ENCODE measurements at places on chromosomes 1 and 21.

DNA sequence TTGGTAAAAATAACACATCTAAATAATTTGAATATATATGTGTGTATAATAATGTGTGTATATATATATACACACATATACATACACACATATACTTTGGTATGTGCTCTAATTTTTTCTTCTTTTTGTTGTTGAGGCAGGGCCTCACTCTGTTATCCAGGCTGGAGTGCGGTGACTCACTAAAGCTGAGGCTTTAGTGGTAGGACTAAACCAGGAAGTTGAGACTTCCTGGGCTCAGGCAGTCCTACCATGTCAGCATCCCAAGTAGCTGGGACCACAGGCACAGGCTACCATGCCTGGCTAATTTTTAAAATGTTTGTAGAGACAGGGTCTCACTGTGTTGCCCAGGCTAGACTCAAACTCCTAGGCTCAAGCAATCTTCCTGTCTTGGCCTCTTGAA, 46.7 kb upstream of the CXADR start:
- DNase-seq, result no peak

- no peak for DNase-seq
Measured at GRCh38 chr1:35674111-35674510, 32.8 kb upstream of the PSMB2 start.

DNA sequence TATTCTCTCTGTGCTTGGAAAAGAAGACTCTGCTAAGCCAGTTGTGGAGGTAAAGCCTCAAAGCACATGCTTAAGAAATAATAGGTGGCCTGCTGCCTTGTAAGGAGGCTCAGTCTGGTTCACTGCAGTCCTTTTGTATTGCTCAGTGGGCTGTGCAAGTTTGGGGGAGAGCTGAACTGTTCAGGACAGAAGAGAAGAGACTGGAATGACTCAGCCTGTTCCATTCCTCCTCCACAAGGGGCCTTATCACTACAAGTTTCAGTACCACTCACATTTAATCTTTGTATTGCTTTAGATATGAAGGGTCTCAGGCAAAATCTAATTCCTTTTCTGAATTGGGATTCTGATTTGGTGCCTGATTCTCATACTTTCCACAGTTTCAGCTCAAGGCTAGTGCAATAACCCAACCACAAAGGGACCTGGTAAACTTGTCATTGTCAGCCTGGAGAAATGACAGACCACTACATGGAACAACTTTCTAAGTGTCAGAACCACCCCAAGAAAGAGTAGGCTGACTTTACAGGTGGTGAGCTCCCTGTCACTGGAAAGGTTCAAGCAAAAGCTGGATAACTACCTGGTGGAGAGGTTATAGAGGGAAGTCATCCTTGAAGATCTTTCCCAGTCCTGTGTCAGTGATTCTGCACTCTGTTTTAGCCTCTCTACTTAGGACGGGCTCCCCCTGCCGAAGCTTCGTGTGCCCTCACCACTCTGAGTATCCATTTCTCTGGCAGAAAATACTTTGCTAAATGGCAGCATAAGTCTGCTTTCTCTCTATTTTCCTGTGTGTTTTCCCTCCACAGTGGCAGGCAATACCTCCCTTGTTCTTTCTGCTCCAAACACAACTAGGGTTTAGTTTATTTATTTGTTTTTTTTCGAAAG, 162.9 kb upstream of the GJB5 start:
- no peak for DNase-seq

DNA sequence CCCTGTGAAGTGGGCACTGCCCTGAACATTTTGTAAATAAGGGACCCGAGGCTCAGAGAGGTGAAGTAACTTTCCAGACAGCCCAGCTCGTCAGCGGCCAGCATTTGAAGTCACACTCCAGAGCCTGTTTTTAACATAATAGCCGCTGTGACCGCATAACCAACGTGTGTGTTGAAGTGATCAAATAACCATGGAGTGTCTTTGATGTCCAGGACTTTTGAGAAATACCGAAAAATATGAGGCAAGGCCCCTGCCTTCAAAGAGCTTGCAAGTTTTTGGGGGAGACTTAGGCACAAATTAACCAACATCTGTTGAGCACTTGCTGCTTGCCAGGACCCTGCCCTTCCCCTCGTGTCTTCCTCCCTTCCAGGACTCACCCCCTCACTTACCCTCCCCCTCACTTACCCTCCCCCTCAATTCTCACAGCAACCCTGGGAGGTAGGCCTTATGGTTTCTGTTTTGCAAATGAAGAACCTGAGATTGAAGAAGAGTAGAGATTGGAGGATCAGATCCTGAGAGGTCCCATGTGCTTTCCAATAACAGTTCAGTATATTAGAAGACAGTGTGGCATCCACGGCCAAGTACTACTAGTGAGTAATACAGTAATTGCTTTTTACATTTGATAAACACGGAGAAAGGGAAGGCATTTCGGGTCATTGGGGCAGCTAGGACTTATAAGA, 1.3 kb upstream of the SLC16A1 start:
- peak; percentile 62 for DNase-seq
